ENCODE measurements at places on chromosomes 2 and 18. TPM values are rescaled to one million over a fixed set of nuclear protein-coding genes. Genes with fewer than 3 reads are reported as not detected.

PXDN gene
- total RNA-seq: not detected

GRCh38 chr18:44799907-44800421 is 119.3 kb downstream of the SETBP1 start:
- no peaks in the 10 kb centered on the region for H3K27me3 ChIP-seq
- H3K36me3 ChIP-seq: no peaks in the 10 kb centered on the region
- no peak overlapping the region for H3K27ac ChIP-seq
- no peak for DNase-seq
- no peak overlapping the region for H3K4me3 ChIP-seq
- peaks cover 30% of the 10 kb centered on the region for H3K4me1 ChIP-seq

DNA sequence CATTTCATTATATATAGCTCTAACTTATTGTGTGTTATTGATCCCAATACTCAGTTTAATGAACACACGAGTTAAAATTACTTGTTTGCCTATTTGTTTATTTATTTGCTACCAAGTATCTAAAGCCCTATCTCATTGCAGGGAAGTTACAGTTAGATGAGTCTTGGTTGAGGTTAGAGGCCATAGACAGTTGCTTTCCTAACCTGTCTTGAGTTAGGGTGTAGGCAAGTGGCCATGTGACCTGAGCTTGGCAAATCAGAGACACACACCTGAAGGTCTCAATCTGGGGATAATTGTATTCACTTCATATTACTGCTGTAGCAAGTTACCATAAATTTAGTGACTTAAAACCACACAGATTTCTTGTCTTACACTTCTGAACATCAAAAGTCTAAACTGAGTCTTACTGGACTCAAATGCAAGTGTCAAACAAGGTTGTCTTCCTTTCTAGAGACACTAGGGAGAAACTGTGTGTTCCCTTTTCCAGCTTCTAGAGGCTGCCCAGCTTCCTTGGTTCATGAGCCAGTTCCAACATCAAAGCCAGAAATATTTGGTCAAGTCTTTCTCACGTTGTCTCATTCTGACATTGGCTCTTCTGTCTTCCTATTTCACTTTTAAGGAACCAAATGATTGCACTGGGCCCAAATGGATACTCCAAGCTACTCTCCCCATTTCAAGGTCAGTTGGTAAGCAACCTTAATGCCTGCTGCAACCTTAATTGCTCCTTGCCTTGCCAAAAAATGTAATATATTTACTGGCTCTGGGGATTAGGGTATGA is 39.7 kb downstream of the COL3A1 start:
- H3K4me1 ChIP-seq: no peaks in the 10 kb centered on the region
- DNase-seq: no peak
- no peaks in the 10 kb centered on the region for H3K27me3 ChIP-seq
- H3K4me3 ChIP-seq: no peak overlapping the region
- H3K27ac ChIP-seq: no peak overlapping the region
- H3K36me3 ChIP-seq: no peaks in the 10 kb centered on the region

SERPINB12 gene
- total RNA-seq: not detected

GRCh38 chr2:118902266-118903028 is 39.5 kb upstream of the MARCO start:
- H3K36me3 ChIP-seq: no peaks in the 10 kb centered on the region
- H3K27me3 ChIP-seq: peaks cover 35% of the 10 kb centered on the region
- H3K4me3 ChIP-seq: no peak overlapping the region
- no peak overlapping the region for H3K27ac ChIP-seq
- no peaks in the 10 kb centered on the region for H3K4me1 ChIP-seq

DNA sequence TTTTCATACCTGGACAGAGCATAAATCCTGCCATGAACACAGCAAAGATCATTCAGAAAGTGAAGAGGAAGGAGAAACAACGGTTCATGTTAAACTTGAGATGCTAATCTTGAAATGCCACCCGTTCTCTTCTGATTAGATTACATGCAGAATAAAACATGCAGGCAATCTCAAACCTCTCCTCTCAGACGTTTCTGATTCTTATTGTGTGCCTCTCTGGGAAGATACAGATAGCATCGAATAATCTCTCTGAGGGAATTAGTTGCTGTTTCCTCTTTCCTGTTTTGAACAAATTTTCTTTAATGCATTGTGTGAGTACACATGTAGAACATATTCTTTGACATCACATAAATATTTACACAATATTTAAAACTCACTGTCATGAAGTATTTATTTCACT is 313.4 kb downstream of the PRKCE start:
- H3K36me3 ChIP-seq: peaks cover 17% of the 10 kb centered on the region
- H3K27me3 ChIP-seq: no peaks in the 10 kb centered on the region
- DNase-seq: no peak
- H3K27ac ChIP-seq: peak overlapping the region; percentile 92
- peaks cover 81% of the 10 kb centered on the region for H3K4me1 ChIP-seq

DNA sequence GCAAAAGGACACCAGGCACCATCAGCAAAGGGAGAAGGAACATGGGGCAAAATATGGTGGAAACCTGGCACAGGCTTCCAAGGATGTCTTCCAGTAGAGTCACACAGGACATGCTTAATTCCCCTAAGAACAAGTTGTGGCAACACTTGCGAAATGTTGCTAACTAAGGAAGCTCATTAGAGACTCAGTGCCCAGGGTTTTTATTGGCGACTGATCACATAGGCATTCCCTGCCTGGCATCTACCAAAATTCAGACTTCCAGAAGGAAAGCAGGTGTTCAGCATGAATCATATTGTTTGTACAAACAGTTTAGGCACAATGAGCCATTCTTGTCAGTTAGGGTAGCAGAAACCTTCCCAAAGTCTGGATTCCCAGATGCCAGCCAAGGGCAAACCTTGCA is 25.7 kb downstream of the SLC4A1AP start:
- peaks cover 8% of the 10 kb centered on the region for H3K36me3 ChIP-seq
- no peak overlapping the region for H3K27ac ChIP-seq
- DNase-seq: no peak
- no peak overlapping the region for H3K4me3 ChIP-seq
- H3K4me1 ChIP-seq: peaks cover 12% of the 10 kb centered on the region
- H3K27me3 ChIP-seq: no peaks in the 10 kb centered on the region

DNA sequence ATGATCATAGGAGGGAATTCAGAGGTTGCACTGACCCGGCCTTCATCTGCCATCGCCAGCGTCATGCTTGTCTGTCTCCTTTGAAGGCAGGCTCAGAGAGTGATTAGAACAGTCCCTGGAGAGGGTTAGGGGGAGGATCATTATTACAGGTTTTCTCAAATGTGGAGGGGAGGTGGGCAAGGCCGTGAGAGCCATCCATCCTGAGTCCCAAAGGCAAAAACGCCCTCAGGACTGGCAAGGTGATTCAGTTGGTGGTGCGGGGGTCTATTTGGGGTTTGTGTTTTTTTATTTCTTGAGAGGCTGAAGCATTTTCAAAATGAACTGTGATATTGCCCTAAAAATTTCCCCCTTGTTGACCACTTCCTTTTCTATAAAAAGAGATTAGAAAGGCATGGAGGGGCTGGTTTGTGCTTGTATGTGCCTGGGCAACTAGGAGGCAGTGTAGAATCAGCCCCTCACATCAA is 39.3 kb upstream of the GYPC start:
- H3K36me3 ChIP-seq: no peaks in the 10 kb centered on the region
- H3K4me1 ChIP-seq: no peaks in the 10 kb centered on the region
- H3K27me3 ChIP-seq: no peaks in the 10 kb centered on the region

GRCh38 chr2:179441551-179441950 is 176.9 kb upstream of the SESTD1 start:
- peaks cover 39% of the 10 kb centered on the region for H3K4me1 ChIP-seq
- no peaks in the 10 kb centered on the region for H3K27me3 ChIP-seq
- no peak overlapping the region for H3K27ac ChIP-seq
- H3K4me3 ChIP-seq: no peak overlapping the region
- DNase-seq: no peak

DSC2 gene
- total RNA-seq: 42.4 TPM

ASB18 gene
- not detected for total RNA-seq

GRCh38 chr2:157443795-157444640 is at the start of gene CYTIP:
TSS of gene CYTIP (minus strand) at chr2:157444089. CDS start at chr2:157444020, 69 bp downstream.
- no peaks in the 10 kb centered on the region for H3K27me3 ChIP-seq
- peaks cover 5% of the 10 kb centered on the region for H3K4me1 ChIP-seq
- no peak for DNase-seq
- H3K4me3 ChIP-seq: no peak within 1 kb of the TSS
- H3K36me3 ChIP-seq: no peaks in the 10 kb centered on the region

DNA sequence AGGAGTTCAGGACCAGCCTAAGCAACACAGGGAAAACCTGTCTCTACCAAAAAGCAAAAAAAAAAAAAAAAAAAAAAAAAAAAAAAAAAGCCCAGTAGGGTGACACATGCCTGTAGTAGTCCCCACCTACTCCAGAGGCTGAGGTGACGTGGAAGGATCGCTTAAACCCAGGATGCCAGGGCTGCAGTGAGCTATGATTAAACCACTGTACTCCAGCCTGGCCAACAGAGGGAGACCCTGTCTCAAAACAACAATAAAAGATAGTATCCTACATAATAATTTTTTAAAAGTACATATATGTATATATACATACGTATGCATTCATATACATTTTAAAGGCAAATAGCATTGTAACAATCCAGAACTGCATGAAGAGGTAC is 51.7 kb downstream of the SOS1 start:
- DNase-seq: no peak
- peaks cover 4% of the 10 kb centered on the region for H3K36me3 ChIP-seq
- H3K4me3 ChIP-seq: no peak overlapping the region
- H3K27ac ChIP-seq: no peak overlapping the region
- no peaks in the 10 kb centered on the region for H3K4me1 ChIP-seq

DNA sequence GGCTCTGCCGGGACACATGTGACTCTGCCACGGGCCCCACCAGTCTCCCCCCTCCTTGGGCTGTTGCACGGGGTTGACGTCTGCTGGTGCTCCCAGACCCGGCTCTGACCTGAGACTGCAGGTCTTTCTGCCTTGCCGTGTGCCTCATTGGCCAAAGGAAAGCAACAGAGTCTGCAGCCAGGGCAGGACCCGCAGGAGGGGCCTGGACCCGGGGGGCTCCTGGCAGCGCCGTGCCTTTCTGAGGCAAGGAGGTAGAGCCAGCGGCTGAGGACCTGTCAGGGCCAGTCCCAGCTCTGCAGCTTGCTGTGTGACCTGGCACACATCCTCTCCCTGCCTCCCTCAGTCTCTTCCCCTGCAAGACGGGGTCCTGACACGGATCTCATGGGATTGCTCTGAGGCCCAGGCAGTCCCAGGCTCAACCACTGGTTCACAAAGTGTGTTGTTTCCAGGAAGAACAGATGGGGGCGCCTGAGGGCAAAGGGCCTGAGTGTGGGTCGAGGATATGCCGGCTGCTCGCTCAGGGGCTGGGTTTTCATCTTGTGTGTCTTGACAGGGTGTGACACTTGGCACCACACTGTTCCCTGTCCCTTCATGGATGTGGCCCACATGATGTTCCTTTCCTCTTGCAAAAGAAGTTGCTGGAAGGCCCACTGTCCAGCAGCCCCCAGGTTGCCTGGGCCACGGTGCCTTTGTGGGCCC is 9.0 kb downstream of the CAPN10 start:
- no peaks in the 10 kb centered on the region for H3K4me1 ChIP-seq
- H3K4me3 ChIP-seq: no peak overlapping the region
- H3K36me3 ChIP-seq: peaks cover 4% of the 10 kb centered on the region
- DNase-seq: no peak

C1QL2 gene
- not detected for total RNA-seq

GRCh38 chr18:38909972-38910371 is 1344.4 kb upstream of the CELF4 start:
- no peak overlapping the region for H3K27ac ChIP-seq
- no peak overlapping the region for H3K4me3 ChIP-seq
- no peaks in the 10 kb centered on the region for H3K27me3 ChIP-seq
- no peaks in the 10 kb centered on the region for H3K36me3 ChIP-seq
- DNase-seq: no peak
- peaks cover 15% of the 10 kb centered on the region for H3K4me1 ChIP-seq

DNA sequence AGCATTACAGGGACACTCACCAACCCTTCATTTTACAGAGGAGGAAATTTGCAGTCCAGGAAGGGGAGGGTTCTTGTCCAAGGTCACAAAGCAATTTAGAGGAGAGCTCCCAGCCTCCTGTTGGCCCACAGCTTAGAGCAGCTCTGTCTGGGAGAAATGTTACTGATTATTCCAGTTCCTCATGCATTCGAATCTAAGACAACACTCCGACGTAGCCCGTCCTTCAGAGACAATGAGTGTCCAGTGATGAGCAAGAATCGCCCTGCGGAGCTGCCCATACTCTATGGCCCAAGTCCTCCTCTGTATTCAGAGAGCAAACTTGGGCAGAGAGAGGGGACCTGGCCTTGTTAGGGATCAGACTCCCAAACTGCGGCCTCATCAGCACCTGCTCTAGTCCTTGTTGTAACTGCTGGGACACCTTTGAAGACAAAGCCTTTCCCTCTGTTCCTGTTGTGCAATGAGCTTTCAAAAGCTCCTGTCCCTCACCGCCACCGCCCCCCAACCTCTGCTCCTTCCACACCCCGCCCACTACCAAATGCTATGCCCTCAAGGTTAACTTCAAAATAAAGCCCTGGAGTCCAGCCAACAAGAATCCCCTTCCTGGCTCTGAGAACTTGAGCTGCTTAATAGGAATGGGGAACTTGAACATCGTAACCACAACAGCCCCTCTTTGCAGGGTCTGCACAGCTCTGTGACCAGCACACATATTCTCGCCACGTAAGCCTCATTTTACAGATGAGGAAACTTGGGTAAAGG is 234.8 kb upstream of the SMAD2 start:
- no peak for DNase-seq
- peaks cover 9% of the 10 kb centered on the region for H3K36me3 ChIP-seq
- H3K27ac ChIP-seq: no peak overlapping the region
- H3K4me1 ChIP-seq: peaks cover 7% of the 10 kb centered on the region

- no peak overlapping the region for H3K27ac ChIP-seq
- DNase-seq: no peak
- no peak overlapping the region for H3K4me3 ChIP-seq
- H3K27me3 ChIP-seq: peaks cover 30% of the 10 kb centered on the region
- no peaks in the 10 kb centered on the region for H3K4me1 ChIP-seq
- H3K36me3 ChIP-seq: no peaks in the 10 kb centered on the region
Observed at GRCh38 chr2:48910961-48911360, 155.4 kb upstream of the LHCGR start.

DNA sequence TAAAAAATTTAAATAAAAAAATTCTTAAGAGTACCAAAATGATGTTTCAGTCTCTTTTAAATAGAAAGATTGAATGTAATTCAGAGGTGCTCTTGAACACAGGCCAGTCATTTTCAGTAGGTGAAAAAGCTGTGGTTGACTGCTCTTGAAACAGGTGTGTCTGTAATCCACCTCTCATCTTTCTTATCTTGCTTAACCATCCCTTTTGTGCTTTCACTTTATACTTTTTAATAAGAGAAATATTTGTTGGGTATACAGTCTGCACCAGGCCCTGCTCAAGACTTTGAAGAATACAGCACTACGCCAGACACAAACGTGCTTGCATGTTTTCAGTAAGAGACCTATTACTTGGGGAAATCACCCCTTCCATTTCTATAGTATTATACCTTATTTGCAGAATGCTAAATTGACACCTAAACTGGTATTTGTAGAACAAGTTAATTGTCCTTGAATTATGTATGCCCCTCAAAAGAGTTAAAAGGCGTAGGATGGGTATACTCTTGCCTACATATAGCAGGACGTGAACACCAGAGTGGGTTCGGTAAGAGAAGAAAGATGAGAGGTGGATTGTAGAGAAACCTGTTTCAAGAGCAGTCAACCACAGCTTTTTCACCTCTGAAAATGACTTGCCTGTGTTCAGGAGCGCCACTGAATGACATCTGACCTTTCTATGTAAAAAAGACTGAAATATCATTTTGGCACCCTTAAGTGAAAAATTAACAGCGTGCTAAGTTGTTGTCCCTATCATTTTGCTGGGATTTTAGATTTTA is 4.0 kb upstream of the RTN4 start:
- DNase-seq: no peak
- no peak overlapping the region for H3K4me3 ChIP-seq
- H3K36me3 ChIP-seq: peaks cover 25% of the 10 kb centered on the region
- H3K4me1 ChIP-seq: peaks cover 17% of the 10 kb centered on the region
- no peak overlapping the region for H3K27ac ChIP-seq

GRCh38 chr2:9226458-9227380 is 20.1 kb downstream of the ASAP2 start:
- no peak overlapping the region for H3K4me3 ChIP-seq
- H3K36me3 ChIP-seq: peaks cover 16% of the 10 kb centered on the region
- H3K27ac ChIP-seq: no peak overlapping the region
- H3K27me3 ChIP-seq: no peaks in the 10 kb centered on the region
- DNase-seq: no peak
